IMR-90 (cell line): ENCODE measurements at places on chromosomes 7 and 10. TPM values are rescaled to one million over a fixed set of nuclear protein-coding genes. Genes with fewer than 3 reads are reported as not detected.

The STX1A gene
- 9.3 and 10.0 TPM in 2 replicates for total RNA-seq

DNA sequence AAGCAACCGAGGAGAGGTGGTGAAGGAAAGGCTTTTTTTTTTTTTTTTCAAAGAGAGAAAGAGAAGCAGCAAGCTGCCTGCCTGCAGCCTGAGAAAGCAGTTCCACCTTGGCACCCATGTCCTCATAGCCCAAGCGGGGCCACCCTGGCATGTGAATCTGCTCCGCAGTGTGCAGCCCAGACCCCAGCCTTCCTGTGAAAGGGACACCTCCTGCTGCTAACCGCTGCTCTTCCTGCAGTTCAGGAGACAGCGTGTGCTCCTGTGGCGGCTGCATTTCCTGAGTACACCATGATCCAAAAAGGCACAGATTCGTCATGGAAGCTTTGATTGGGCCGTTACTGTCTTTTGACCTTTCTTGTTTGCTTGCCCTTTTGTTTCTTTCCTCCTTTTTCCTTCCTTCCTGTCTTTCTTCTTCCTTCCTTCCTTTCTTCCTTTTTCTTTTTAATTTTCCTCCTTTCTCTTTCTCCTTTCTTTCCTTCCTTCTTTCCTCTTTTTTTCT is 38.1 kb downstream of the IKZF1 start:
- DNase-seq, result no peak
- no peaks in the 10 kb centered on the region for H3K4me1 ChIP-seq
- no peak overlapping the region for H3K27ac ChIP-seq

- H3K4me3 ChIP-seq, result no peak overlapping the region
- DNase-seq, result no peak
- no peaks in the 10 kb centered on the region for H3K4me1 ChIP-seq
- H3K36me3 ChIP-seq, result no peaks in the 10 kb centered on the region
These were observed 4.5 kb upstream of the LRRC18 start for GRCh38 chr10:48944171-48944570.

DNA sequence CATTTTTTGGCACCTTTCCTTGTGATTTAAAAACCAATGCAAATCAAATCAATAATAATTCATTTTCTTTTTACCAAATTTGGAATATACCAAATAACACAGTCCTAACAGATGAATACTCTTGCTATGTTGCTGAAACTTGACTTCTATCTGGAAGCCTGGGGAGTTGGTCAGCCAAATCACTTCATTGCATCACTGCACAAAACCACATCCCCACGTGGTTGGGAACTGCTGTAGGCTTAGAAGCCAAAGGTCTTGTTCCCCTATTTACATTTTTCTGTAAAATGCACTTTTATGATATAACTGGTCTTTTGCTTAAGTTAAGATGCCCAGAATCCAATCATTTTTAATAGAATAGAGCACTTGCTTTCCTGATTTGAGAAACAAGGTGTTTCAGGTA is 15.2 kb downstream of the GPR85 start:
- peak; percentile 33 for DNase-seq
- H3K4me1 ChIP-seq, result no peaks in the 10 kb centered on the region
- H3K4me3 ChIP-seq, result no peak overlapping the region

The AGMO gene
- total RNA-seq, result not detected in 2 replicates

- H3K4me1 ChIP-seq, result peaks cover 11% of the 10 kb centered on the region
- H3K27me3 ChIP-seq, result no peaks in the 10 kb centered on the region
- DNase-seq, result no peak
- H3K36me3 ChIP-seq, result peaks cover 11% of the 10 kb centered on the region
These were observed 145.9 kb downstream of the LRRC4 start for GRCh38 chr7:127885222-127885772.

DNA sequence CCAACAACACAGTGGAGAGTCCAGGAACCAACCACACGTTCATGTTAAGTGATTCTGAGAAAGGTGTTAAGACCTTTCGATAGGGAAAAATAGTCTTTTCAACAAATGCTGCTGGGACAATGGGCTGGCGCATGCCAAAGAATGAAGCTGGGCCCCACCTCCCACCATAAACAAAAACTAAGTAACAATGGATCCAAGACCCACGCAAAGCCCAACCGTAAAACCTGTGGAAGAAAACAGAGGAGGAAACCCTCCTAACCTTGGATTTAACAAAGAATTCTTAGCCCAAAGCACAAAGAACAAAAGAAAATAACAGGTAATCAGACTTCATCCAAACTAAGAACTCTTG is 272.8 kb downstream of the ELFN1 start:
- peaks cover 4% of the 10 kb centered on the region for H3K4me1 ChIP-seq
- peaks cover 3% of the 10 kb centered on the region; the same call in 1 of the 2 replicates for H3K36me3 ChIP-seq
- DNase-seq, result no peak
- H3K27me3 ChIP-seq, result no peaks in the 10 kb centered on the region
- no peak overlapping the region for H3K27ac ChIP-seq
- no peak overlapping the region for H3K4me3 ChIP-seq

DNA sequence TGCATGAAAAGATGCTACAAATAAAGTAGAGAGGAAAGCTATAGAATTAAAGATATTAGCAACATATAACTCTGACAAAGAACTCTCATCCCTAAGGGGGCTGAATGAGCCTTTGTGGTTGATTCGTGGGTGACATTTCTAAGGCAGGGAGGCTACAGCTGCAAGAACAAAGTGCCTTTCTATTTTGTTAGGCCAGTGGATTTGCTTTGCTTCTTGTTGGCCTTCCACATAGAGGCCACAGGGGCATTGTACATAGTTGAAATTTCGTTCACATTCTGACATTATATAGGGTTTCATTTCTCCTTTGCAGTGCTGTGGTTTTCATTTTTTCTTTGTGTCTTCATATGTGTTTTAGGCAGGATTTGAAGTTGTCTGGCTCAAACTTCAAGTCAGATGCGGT is 819.2 kb upstream of the C7orf33 start:
- no peaks in the 10 kb centered on the region for H3K27me3 ChIP-seq
- H3K27ac ChIP-seq, result no peak overlapping the region
- H3K4me1 ChIP-seq, result no peaks in the 10 kb centered on the region
- no peaks in the 10 kb centered on the region for H3K36me3 ChIP-seq
- no peak for DNase-seq

DNA sequence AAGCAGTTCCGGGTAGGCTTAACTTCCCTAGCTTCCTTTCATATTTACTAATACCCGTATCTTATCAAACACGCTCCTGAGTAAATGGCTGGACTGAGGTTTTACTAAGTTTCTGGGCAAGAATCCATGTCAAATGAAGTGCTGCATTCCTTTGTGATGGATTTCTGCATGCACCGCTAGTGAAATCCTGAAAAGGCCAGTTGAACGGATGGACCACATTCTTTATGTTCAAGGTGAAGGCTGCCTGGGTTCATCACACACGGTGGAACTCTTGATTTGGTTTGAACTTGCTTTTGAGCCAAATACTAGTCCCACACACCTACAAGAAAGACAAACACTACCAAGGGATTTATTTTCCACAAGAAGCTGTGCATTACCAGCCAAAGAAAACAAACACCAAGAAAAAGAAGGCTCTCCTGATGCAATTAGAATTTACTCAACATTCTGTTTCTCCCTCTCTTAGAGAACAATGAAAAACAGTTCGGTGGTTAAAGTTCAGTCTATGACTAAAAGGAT is 255.0 kb upstream of the SEMA3C start:
- peaks cover 7% of the 10 kb centered on the region; the same call in 1 of the 2 replicates for H3K4me1 ChIP-seq
- peak overlapping the region; percentile 10; the same call in 1 of the 2 replicates for H3K4me3 ChIP-seq
- DNase-seq, result peak; percentile 87
- no peaks in the 10 kb centered on the region for H3K36me3 ChIP-seq
- H3K27me3 ChIP-seq, result no peaks in the 10 kb centered on the region
- H3K27ac ChIP-seq, result peak overlapping the region; percentile 32; the same call in 1 of the 2 replicates

The TEX47 gene
- total RNA-seq, result not detected in 2 replicates

GRCh38 chr10:30680908-30681307 is 51.4 kb upstream of the LYZL2 start:
- H3K27ac ChIP-seq, result no peak overlapping the region
- H3K36me3 ChIP-seq, result no peaks in the 10 kb centered on the region

The LCOR gene
- total RNA-seq, result 25.8 and 36.9 TPM in 2 replicates

DNA sequence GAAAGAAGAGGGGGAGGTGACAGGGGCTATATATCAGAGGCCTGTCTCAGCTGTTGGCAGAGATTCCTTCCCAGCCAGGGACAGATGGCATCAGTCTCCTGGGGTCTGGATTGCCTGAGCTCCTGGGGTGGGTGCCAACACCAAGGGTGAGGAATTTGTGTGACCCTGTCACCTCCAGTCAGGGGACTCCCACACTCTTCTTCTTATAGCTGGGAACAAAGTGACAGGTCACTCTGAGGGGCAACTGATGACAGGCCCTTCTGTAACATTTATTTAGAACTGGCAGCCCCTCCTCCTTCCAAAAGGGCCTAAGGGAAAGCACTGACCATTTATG is 53.7 kb upstream of the DUSP5 start:
- no peak overlapping the region for H3K4me3 ChIP-seq
- H3K4me1 ChIP-seq, result peaks cover 14% of the 10 kb centered on the region
- no peak overlapping the region for H3K27ac ChIP-seq
- no peaks in the 10 kb centered on the region for H3K36me3 ChIP-seq
- H3K27me3 ChIP-seq, result no peaks in the 10 kb centered on the region

GRCh38 chr10:43683451-43684291 is 35.0 kb upstream of the ZNF32 start:
- no peaks in the 10 kb centered on the region for H3K4me1 ChIP-seq
- no peak overlapping the region for H3K27ac ChIP-seq
- peak; percentile 12 for DNase-seq
- H3K4me3 ChIP-seq, result no peak overlapping the region

DNA sequence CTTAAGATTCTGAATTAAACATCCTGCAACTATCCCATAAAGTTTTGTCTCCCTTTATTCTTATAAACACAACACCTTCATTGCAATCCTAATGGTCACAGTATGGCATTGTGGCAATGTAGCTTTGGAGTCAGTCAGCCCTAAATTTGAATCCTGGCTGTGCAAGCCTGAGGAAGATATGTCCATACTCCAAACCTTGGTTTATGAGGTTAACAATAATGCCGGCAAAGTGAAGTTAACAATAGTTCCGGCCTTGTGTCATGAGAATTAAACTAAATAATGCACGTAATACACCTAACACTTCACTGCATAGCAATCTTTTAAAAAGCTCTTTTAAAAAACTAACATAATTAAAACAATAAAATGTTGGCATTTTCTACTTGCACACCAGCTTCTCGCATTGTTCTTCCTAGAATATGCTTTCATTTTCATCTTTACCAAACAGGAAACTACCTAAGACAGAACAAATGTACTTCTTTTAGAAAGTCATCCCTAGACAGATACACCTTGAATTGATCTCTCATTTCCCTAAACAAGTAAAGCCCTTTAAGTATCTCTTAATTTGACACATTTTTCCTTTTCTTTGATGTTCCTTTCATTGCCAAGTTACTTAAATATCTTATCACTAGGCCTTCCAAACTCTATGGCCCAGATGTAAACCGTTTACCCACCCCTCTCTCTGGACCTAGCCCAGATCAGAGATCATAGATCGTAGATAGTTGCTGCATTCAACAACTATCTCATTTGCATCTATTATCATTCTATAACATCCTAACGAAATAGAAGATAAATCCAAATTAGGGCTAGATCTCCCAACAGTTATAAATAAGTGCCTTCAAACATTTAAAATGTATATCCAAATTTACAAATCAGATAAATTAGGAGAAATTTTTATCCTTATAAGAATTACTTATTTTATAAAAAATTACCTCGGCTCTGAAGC is 66.7 kb downstream of the CREB3L2 start:
- DNase-seq, result no peak
- H3K36me3 ChIP-seq, result no peaks in the 10 kb centered on the region; the same call in 1 of the 2 replicates
- no peak overlapping the region for H3K27ac ChIP-seq

GRCh38 chr7:94350734-94351133 is 44.0 kb upstream of the COL1A2 start:
- DNase-seq, result no peak
- H3K4me3 ChIP-seq, result no peak overlapping the region

DNA sequence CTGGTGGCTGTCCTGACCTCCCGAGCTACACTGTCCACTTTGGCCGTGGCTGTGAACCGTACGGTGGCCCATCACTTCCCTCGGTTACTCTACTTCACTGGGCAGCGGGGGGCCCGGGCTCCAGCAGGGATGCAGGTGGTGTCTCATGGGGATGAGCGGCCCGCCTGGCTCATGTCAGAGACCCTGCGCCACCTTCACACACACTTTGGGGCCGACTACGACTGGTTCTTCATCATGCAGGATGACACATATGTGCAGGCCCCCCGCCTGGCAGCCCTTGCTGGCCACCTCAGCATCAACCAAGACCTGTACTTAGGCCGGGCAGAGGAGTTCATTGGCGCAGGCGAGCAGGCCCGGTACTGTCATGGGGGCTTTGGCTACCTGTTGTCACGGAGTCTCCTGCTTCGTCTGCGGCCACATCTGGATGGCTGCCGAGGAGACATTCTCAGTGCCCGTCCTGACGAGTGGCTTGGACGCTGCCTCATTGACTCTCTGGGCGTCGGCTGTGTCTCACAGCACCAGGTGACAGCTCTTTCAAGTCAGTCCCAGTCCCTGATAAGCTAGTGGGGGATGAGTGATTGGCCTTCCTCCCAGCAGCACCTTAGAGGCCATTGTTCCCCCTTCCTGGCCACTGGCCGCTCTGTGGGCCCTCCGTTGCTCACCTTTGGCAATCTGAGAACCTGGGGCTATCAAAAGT is 3.0 kb downstream of the CHPF2 start:
- H3K27me3 ChIP-seq, result no peaks in the 10 kb centered on the region
- peaks cover 55% of the 10 kb centered on the region for H3K36me3 ChIP-seq
- H3K27ac ChIP-seq, result no peak overlapping the region
- no peak for DNase-seq
- no peak overlapping the region for H3K4me3 ChIP-seq
- H3K4me1 ChIP-seq, result peaks cover 12% of the 10 kb centered on the region

DNA sequence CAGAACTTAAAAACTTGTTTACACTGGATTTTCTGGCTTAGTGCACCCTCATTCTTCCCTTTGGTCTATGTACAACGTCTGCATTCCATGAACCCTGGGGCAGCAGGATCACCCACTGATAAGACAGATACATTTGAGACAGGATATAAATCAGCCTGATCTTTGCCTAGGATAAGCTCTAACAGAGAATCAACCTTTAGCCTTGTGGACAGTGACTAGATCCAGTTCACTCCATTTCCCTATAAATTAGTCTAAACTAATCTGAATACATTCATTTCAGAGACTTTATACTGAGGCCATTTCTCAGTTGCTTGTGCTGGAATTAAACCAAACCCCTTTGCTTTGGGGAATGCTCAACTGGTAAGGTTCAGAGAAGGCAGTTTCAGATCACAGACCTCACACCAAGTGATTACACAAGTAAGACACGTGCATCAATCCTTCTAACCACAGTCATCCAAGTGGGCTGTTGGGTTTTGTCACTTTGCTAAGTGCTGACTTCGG is 639.8 kb upstream of the FZD8 start:
- no peak overlapping the region for H3K4me3 ChIP-seq
- H3K36me3 ChIP-seq, result no peaks in the 10 kb centered on the region
- peaks cover 3% of the 10 kb centered on the region; the same call in 1 of the 2 replicates for H3K4me1 ChIP-seq
- peak; percentile 29 for DNase-seq

- DNase-seq, result no peak
- H3K27me3 ChIP-seq, result no peaks in the 10 kb centered on the region
- no peak overlapping the region for H3K27ac ChIP-seq
- H3K36me3 ChIP-seq, result no peaks in the 10 kb centered on the region
- H3K4me3 ChIP-seq, result no peak overlapping the region
- H3K4me1 ChIP-seq, result peaks cover 2% of the 10 kb centered on the region; the same call in 1 of the 2 replicates
These were observed 642.0 kb upstream of the LRRN3 start for GRCh38 chr7:110448918-110449317.
